ENCODE measurements at places on chromosomes 3 and 15.

DNA sequence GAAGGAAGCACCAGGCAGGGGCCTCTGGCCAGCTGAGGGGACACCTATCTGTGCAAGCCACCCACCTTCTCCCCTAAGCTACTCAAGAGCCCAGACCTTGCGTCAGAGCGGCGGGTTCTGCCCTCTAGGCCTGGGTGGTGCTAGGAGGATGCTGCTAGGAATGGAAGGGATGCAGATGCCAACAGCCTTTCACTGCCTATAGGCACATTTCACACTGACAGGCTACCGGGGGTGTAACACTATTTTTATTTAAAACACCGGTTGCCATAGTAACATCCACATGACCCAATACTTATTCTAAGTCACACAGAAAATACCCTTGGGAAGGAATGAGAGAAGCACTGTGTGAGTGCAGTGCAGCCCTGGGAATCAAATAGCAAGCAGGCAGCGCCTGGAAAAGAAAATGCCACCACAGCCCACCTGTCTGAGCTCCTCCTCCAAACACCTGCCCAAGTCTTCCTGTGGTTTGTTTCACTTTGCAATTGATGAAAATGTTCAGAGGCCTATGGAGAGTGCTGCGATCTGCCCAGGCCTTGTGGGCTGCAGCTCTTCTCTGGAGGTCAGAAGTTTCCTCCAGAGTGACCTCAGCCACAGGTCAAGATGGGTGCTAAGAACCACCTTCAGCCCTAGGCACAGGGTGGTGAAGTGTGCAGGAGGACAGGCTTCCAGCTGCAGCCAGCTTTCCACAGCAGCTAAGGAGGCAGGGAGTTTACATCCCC, 113.5 kb upstream of the TOPAZ1 start:
- no peaks in the 10 kb centered on the region for H3K36me3 ChIP-seq
- H3K4me1 ChIP-seq: peaks cover 20% of the 10 kb centered on the region
- no peak overlapping the region for H3K4me3 ChIP-seq
- no peak overlapping the region for H3K27ac ChIP-seq
- DNase-seq: no peak

GRCh38 chr3:124115956-124116355, 124.0 kb upstream of the ROPN1 start:
- DNase-seq: peak; percentile 29
- no peaks in the 10 kb centered on the region for H3K27me3 ChIP-seq
- no peak overlapping the region for H3K4me3 ChIP-seq
- peaks cover 51% of the 10 kb centered on the region for H3K4me1 ChIP-seq

- peaks cover 22% of the 10 kb centered on the region for H3K4me1 ChIP-seq
- H3K27me3 ChIP-seq: no peaks in the 10 kb centered on the region
- H3K27ac ChIP-seq: no peak overlapping the region
- H3K4me3 ChIP-seq: no peak overlapping the region
- no peaks in the 10 kb centered on the region for H3K36me3 ChIP-seq
These were observed 36.2 kb upstream of the ACTL6A start for GRCh38 chr3:179526482-179526881.

DNA sequence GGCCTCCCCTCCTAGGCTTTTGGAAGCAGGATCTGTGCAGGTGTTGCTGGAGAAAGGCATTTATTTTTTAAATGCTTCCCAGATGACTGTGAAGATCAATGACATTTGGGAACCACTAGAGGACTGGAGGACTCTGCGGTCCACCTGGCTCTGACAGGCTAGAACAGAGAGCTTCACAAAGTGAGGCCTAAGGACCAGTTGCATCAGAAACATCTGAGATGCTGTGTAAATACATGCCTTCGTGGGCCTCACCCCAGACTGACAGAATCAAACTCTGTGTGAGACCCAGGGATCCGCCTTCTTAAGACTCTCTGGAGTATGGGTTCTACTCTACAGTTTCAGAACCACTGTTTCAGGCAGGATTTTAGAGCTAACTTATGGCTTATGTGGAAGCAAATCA, 105.0 kb upstream of the ICE2 start:
- H3K4me1 ChIP-seq: peaks cover 37% of the 10 kb centered on the region
- H3K4me3 ChIP-seq: no peak overlapping the region
- H3K27me3 ChIP-seq: peaks cover 4% of the 10 kb centered on the region

- H3K36me3 ChIP-seq: peaks cover 5% of the 10 kb centered on the region
- no peaks in the 10 kb centered on the region for H3K4me1 ChIP-seq
- no peak for DNase-seq
- H3K27ac ChIP-seq: no peak overlapping the region
- H3K27me3 ChIP-seq: no peaks in the 10 kb centered on the region
These were observed 236.8 kb downstream of the CACNA2D3 start for GRCh38 chr3:54358969-54359694.

DNA sequence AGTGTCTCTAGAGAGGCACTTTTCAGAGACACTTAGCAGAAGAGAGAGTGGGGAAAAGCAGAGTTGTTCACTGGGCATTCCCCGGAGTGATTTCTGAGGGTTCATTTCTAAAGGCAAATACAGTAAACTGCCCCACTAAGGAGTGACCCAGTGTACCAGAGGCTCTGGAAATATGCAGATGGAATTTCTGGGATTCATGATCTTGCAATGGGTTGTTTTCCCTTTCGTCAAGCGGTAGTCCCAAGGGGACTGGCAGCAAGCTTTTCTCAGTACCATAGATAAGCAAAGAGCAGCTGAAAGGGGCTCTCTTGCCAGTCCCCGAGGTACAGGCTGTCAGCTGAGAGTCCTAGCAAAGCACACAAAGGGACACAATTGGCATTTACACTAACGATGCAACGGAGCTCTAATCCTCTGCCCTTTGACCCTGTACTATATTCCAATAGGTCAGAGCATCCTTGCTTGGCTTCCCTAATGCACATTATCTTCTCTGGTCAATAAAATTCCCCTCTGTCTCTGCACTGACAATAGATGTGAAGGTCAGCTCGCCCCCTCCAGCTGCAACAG, 155.6 kb downstream of the SEMA6D start:
- no peaks in the 10 kb centered on the region for H3K27me3 ChIP-seq
- no peak overlapping the region for H3K27ac ChIP-seq
- no peaks in the 10 kb centered on the region for H3K4me1 ChIP-seq
- H3K4me3 ChIP-seq: no peak overlapping the region
- no peaks in the 10 kb centered on the region for H3K36me3 ChIP-seq
- DNase-seq: no peak

DNA sequence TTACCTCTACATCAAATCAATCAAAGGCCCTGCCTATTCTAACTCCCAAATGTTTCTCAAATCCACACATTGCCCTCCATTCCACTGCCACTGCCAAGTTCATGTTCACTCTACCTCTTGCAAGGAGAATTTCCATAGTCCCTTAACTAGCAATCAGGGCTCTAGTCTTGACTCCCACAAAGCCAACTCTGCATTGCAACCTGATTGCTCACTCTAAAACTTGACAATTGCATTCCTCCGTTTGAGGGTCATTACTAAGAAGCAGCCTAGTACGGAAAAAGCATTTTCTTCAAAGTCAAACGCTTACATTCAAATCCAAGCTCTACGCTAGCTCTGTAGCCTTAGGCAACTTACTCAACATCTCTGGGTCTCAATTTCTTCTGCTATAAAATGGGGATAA, 1.2 kb downstream of the CPA3 start:
- no peaks in the 10 kb centered on the region for H3K36me3 ChIP-seq
- H3K4me3 ChIP-seq: no peak overlapping the region
- DNase-seq: peak; percentile 70
- peaks cover 23% of the 10 kb centered on the region for H3K4me1 ChIP-seq

DNA sequence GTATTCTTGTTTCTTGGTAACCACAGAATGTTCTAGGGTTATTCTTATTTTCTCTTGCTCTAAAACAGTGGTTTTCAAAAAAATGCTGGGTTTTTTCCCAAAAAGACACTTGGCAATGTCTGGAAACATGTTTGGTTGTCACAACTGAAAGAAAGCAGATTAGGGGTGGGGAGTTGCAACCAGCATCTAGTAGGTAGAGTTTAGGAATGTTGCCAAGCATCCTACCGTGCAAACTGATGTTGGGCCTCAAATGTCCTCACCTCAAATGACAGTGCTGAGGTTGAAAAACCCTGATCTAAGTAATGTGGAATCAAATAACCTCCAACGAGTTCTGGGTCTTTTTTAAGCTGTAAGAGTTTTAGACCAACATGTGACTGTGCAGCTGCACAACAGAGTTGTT, 270.5 kb upstream of the STT3B start:
- H3K27me3 ChIP-seq: no peaks in the 10 kb centered on the region
- H3K4me1 ChIP-seq: no peaks in the 10 kb centered on the region
- H3K36me3 ChIP-seq: no peaks in the 10 kb centered on the region
- no peak for DNase-seq
- no peak overlapping the region for H3K4me3 ChIP-seq

DNA sequence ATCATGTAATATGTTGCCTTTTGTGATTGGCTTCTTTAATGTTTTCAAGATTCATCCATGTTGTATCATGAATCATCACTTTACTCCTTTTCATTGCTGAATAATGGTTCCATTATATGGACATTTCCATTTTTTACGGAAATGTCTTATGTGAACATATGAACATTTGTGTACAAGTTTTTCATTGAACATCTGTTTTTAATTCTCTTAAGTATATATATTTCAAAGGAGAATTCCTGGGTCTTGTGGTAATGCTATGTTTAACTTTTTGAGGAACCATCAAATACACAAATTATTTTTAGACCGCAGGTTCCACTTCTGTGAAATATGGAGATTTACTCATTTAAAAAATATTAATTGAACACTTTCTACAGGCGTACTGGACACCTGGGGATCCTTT, 85.7 kb downstream of the ARIH1 start:
- peaks cover 65% of the 10 kb centered on the region for H3K4me1 ChIP-seq
- no peak overlapping the region for H3K27ac ChIP-seq
- no peaks in the 10 kb centered on the region for H3K27me3 ChIP-seq
- H3K36me3 ChIP-seq: peaks cover 57% of the 10 kb centered on the region

DNA sequence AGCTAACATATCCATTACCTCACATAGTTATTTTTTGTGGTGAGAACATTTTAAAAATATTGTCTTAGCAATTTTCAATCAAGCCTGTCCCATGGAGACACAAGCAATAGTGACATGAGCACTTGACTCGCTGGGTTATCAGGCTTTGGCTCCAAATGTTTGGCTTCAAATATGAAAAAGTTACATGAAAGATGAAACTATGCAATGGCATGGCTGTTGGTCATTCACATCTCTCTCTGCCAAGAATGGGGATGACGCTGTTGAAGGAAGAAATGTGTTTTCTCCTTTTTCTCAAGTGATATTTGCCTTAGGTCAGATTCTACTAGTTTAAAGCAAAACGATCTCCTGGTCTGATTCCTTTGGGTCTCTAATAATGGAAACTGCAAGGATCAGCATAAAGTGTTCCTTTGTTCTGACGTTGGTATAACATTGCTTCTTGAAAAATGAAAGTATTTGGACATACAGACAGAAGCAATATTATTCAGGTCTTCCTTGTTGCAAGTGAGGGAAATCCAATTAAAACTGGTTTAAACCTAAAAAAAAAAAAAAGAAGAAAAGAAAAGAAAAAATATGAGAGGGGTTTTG, 71.2 kb downstream of the SSUH2 start:
- H3K27me3 ChIP-seq: peaks cover 3% of the 10 kb centered on the region
- no peak overlapping the region for H3K27ac ChIP-seq
- H3K36me3 ChIP-seq: peaks cover 10% of the 10 kb centered on the region
- no peak overlapping the region for H3K4me3 ChIP-seq

DNA sequence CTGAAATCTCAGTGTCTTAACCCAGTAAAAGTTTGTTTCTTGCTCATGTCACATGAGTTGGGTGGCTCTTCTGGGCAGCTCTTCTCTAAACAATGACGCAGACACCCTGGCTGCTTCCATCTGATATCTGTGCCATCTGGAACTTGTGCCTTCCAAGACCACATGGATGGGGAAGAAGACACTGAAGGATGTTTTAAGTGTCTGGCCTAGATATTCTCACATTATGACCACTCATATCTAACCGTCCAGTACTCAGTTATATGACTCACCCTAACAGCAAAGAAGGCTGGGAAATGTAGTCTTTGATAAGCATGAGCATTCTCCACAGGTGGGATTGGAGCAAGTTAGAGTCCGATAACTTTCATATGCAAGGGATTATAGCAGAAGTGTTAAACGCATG, 66.4 kb downstream of the RYR3 start:
- H3K4me3 ChIP-seq: no peak overlapping the region
- DNase-seq: no peak

DNA sequence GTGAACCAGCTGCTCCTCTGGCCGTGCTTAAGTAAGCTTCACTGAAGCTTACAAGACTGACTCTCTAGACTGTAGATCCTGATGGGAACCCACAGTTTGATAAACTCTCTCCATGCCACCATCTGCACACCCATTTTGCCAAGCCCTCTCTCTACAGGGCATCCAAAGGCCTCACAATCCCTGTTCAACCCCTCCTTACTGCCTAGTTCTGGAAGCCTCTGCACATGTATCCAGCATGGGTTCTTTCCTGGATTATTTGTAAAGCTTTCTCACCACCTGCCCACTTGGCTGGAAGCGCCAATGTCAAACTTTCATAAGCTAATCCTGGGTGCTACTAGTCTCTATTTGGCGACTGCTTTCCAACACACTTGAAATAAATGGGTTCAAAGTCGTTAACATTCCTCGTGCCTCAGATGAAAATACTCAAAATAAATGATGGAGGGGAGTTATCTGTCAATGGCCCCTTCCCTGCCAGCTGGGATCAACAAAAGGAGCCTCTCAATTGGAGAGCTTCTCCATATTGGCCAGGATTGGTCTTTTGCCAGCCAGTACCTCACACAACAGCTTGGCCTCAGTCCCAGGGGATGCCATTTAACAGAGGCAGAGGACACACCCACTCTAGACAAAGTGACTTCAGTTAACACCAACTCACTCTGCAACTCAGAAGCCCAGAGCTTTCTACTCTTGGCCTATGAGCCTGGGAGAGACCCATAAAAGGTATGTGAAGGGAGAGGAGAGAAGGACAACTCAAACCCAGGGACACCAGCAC, 48.1 kb downstream of the SH3BP5 start:
- peak; percentile 21 for DNase-seq
- no peaks in the 10 kb centered on the region for H3K36me3 ChIP-seq
- peaks cover 38% of the 10 kb centered on the region for H3K4me1 ChIP-seq
- no peaks in the 10 kb centered on the region for H3K27me3 ChIP-seq
- H3K4me3 ChIP-seq: no peak overlapping the region

GRCh38 chr3:58308728-58309127, 2.4 kb downstream of the HTD2 start:
- peaks cover 5% of the 10 kb centered on the region for H3K27me3 ChIP-seq
- peaks cover 24% of the 10 kb centered on the region for H3K4me1 ChIP-seq
- peak overlapping the region; percentile 51 for H3K27ac ChIP-seq
- peak overlapping the region; percentile 32 for H3K4me3 ChIP-seq

DNA sequence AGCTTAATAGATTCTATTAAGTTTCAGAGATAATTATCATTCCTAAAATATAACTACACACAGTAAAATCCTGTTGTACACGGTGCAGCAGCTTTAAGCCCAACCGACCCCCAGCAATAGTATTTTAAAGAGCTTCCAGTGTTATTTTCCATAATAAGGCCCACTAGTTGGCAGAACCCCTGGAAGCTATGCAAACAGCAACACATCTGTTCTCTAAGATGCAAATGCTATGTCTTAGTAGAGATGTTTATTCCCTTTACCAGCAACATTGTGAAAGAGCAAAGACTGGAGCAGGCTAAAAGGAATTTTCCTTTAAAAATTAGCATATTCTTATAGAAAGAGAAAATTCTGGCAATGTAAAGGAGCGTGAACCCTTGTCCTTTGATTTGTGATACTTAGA, 819.7 kb upstream of the ALCAM start:
- H3K36me3 ChIP-seq: no peaks in the 10 kb centered on the region
- H3K4me3 ChIP-seq: no peak overlapping the region
- no peak for DNase-seq

- H3K27me3 ChIP-seq: peaks cover 3% of the 10 kb centered on the region
- no peak overlapping the region for H3K4me3 ChIP-seq
- DNase-seq: no peak
- H3K4me1 ChIP-seq: peaks cover 7% of the 10 kb centered on the region
These were observed 43.7 kb upstream of the NDUFB4 start for GRCh38 chr3:120552184-120553172.

All from HFFc6 (cell line).